ENCODE measurements at places on chromosomes 7 and 10.

- no peaks in the 10 kb centered on the region for H3K27me3 ChIP-seq
- peak overlapping the region; percentile 99 for H3K27ac ChIP-seq
- peak; percentile 97 for DNase-seq
Measured at GRCh38 chr10:72297281-72297804, 23.6 kb downstream of the DDIT4 start.

GRCh38 chr10:7887174-7887816, 69.0 kb downstream of the TAF3 start:
- no peak for DNase-seq
- H3K27ac ChIP-seq: no peak overlapping the region
- no peak overlapping the region for H3K4me3 ChIP-seq
- peaks cover 36% of the 10 kb centered on the region for H3K4me1 ChIP-seq
- H3K27me3 ChIP-seq: no peaks in the 10 kb centered on the region
- peaks cover 11% of the 10 kb centered on the region for H3K36me3 ChIP-seq

GRCh38 chr7:121515630-121516401, 119.7 kb upstream of the FAM3C start:
- peaks cover 2% of the 10 kb centered on the region for H3K36me3 ChIP-seq
- H3K4me1 ChIP-seq: peaks cover 7% of the 10 kb centered on the region
- no peak overlapping the region for H3K4me3 ChIP-seq

DNA sequence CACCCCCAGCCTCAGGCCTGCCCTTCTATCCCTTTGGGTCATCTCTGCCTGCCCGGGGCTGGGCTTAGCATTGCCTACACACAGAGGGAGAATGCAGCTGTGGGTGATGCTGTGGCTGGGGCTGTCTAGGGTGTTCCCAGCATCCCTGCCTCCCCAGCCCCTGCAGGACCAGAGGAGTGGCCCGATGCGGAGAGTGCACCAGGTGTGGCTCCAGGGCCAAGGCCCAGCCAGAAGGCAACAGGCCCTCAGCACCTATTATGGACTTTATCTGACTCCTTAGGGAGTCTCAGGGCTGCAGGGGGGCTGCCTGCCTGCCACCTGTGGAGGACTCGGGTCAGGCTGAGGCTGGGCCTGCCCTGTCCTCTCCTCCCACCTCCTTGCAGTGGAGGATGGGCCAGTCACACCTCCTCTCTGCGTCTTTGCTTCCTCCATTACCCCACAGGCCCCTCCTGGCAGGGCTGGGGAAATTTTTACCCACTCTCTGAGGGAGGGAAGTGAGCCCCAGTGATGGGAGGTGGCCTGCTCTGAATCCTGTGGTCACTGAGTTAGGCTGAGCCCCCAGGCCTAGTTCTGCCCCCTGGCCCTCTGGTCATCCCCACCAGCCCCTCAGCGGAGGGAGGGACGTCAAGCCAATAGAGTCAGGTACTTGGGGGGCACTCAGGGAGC, 92.9 kb upstream of the PCBD1 start:
- H3K27ac ChIP-seq: no peak overlapping the region
- no peak overlapping the region for H3K4me3 ChIP-seq
- H3K27me3 ChIP-seq: peaks cover 4% of the 10 kb centered on the region
- peaks cover 6% of the 10 kb centered on the region for H3K4me1 ChIP-seq

GRCh38 chr10:114343623-114344505, 60.4 kb downstream of the AFAP1L2 start:
- DNase-seq: no peak
- H3K27me3 ChIP-seq: peaks cover 3% of the 10 kb centered on the region
- no peak overlapping the region for H3K27ac ChIP-seq
- no peak overlapping the region for H3K4me3 ChIP-seq
- H3K36me3 ChIP-seq: no peaks in the 10 kb centered on the region
- no peaks in the 10 kb centered on the region for H3K4me1 ChIP-seq

GRCh38 chr7:55129541-55130394, 111.0 kb downstream of the EGFR start:
- DNase-seq: no peak
- no peaks in the 10 kb centered on the region for H3K4me1 ChIP-seq
- no peaks in the 10 kb centered on the region for H3K36me3 ChIP-seq

GRCh38 chr10:27382176-27382575, 121.9 kb upstream of the RAB18 start:
- no peaks in the 10 kb centered on the region for H3K36me3 ChIP-seq
- peaks cover 11% of the 10 kb centered on the region for H3K27me3 ChIP-seq
- H3K27ac ChIP-seq: no peak overlapping the region
- H3K4me1 ChIP-seq: peaks cover 3% of the 10 kb centered on the region

DNA sequence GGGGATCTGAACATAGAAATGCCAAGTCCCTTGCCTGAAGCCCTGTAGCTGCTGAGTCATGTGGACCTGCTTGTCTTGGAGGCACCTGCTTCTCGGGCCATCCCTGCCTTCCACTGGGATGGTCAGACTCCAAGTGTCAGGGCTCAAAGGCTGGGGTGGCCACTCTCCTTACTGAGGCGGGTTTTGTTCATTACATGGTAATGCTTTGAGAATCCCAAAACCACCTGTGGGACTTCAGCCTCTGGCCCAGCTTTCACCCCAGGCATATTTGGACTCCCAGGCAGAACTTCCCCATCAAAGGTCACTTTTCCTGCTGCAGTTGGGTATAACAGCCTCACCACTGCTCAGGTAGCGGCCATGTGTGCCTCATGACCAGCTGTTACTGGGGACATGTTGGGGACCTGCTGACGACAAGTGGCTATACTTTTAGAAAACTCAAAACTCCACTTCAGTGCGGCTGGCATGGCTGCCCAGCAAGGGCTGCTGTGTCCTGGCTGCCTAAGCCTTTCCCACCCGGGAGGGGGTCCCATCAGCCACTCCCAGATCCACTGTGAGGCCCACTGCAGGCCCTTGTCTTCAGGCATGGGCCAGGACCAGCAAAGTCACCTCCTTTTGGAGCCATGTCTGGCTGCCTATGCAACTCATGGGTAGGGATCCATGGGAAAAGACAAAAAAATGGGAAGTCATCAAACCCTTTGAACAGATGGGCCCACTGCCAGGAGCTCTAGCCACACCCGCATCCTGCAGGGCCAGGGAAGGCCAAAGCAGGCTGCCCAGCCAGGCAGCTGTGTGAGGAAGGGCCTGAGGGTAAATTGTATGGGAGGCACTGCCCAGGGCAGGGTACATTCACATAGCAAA, 96.7 kb downstream of the ARHGAP22 start:
- no peak overlapping the region for H3K4me3 ChIP-seq
- peaks cover 8% of the 10 kb centered on the region for H3K4me1 ChIP-seq
- no peak for DNase-seq
- peaks cover 3% of the 10 kb centered on the region for H3K27me3 ChIP-seq

DNA sequence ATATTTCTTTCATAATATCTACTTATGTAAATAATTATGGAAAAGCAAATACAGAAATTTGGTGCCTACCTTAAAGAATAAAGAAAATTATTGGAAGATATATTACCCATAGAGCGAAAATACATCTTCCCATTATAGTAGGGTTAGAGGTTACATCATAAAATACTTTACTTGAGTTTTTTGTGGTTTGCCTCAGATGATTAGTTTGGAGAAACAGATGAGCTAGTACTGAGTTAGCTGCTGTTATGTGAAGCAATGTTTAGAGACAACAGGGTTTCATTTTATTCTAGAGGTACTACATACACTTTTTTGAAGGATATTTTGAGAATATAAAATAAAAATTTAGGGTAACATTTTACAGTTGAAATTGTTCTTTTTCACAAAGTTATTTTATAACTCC, 2.9 kb upstream of the MLLT10 start:
- no peak overlapping the region for H3K27ac ChIP-seq
- H3K4me1 ChIP-seq: peaks cover 18% of the 10 kb centered on the region
- no peaks in the 10 kb centered on the region for H3K36me3 ChIP-seq
- H3K4me3 ChIP-seq: no peak overlapping the region

DNA sequence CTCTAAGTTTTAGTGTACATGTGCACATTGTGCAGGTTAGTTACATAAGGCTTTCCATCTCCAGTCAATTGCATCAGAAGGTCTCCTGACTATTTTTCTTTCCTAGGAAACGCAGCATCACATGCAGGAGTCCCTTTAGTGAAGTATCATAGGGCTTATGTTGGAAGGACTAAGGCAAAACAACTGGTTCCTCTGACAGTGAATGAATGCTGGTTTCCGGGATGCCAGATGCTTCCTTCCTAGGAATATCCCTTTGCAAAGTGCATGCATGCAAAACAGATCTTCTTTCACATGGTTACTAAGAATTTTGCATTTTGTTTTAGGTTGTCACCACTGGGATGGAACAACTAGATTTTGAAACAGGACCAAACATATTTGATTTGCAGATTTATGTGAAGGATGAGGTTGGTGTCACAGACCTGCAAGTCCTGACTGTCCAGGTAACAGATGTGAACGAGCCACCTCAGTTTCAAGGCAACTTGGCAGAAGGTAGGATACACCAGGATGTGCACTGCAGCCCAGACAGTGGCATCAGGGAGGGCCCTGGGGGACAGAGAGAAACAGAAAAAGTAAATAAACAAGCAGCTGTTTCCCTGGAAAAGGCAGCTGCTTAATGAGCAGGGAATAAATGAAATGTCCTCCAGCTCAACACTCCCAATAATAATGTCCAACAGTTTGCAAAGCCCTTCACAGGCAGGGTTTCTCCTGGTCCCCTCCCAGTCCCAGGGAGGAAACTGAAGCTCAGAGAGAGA, 17.8 kb downstream of the CDHR3 start:
- H3K27ac ChIP-seq: no peak overlapping the region
- no peak for DNase-seq
- no peaks in the 10 kb centered on the region for H3K36me3 ChIP-seq
- peaks cover 19% of the 10 kb centered on the region for H3K27me3 ChIP-seq

GRCh38 chr10:4450981-4451908, 374.8 kb upstream of the AKR1E2 start:
- peaks cover 6% of the 10 kb centered on the region for H3K4me1 ChIP-seq
- no peak overlapping the region for H3K4me3 ChIP-seq
- peaks cover 9% of the 10 kb centered on the region for H3K27me3 ChIP-seq
- no peak for DNase-seq

DNA sequence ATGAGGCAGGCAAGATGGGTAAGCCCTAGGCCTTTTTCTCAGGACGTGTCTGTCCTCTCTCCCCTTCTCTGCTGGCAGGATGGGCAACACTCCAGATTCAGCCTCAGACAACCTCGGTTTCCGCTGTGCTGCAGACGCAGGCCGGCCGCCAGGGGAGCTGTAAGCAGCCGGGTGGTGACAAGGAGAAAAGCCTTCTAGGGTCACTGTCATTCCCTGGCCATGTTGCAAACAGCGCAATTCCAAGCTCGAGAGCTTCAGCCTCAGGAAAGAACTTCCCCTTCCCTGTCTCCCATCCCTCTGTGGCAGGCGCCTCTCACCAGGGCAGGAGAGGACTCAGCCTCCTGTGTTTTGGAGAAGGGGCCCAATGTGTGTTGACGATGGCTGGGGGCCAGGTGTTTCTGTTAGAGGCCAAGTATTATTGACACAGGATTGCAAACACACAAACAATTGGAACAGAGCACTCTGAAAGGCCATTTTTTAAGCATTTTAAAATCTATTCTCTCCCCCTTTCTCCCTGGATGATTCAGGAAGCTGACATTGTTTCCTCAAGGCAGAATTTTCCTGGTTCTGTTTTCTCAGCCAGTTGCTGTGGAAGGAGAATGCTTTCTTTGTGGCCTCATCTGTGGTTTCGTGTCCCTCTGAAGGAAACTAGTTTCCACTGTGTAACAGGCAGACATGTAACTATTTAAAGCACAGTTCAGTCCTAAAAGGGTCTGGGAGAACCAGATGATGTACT, 13.1 kb downstream of the PHKG1 start:
- no peak overlapping the region for H3K4me3 ChIP-seq
- no peak overlapping the region for H3K27ac ChIP-seq
- no peaks in the 10 kb centered on the region for H3K4me1 ChIP-seq
- no peaks in the 10 kb centered on the region for H3K27me3 ChIP-seq

DNA sequence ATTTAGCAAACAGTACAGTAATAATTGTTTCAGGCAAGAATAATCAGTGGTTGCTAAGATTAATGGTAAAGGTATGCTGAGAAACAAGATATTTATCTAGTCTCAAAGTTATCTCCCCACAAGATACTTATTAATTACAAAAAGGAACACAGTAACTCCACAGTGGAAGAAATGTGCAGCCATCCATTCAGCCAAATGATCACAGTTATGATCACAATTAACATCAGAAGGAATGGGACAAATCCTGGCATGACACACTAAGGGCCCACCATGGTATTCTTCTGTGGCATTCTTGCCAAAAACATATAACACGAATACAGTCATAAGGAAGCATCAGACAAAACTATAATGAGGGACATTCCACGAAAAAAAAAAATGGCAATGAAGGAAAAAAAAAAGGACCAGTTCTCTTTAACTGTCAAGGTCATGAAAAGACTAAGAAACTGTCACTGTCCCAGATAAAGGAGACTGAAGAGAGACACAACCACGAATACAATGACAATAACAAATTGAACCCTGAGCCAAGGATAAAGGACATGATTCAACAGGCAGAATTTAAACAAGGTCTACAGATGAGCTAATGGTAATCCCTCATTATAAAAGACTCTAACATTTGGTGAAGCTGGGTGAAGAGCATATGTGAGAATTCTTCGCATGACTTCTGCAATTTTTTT, 20.9 kb downstream of the NUDCD3 start:
- H3K4me1 ChIP-seq: peaks cover 27% of the 10 kb centered on the region
- DNase-seq: no peak
- H3K27me3 ChIP-seq: no peaks in the 10 kb centered on the region

- H3K36me3 ChIP-seq: no peaks in the 10 kb centered on the region
- H3K27me3 ChIP-seq: no peaks in the 10 kb centered on the region
- DNase-seq: no peak
Measured at GRCh38 chr10:109417803-109418202, 505.5 kb downstream of the XPNPEP1 start.

DNA sequence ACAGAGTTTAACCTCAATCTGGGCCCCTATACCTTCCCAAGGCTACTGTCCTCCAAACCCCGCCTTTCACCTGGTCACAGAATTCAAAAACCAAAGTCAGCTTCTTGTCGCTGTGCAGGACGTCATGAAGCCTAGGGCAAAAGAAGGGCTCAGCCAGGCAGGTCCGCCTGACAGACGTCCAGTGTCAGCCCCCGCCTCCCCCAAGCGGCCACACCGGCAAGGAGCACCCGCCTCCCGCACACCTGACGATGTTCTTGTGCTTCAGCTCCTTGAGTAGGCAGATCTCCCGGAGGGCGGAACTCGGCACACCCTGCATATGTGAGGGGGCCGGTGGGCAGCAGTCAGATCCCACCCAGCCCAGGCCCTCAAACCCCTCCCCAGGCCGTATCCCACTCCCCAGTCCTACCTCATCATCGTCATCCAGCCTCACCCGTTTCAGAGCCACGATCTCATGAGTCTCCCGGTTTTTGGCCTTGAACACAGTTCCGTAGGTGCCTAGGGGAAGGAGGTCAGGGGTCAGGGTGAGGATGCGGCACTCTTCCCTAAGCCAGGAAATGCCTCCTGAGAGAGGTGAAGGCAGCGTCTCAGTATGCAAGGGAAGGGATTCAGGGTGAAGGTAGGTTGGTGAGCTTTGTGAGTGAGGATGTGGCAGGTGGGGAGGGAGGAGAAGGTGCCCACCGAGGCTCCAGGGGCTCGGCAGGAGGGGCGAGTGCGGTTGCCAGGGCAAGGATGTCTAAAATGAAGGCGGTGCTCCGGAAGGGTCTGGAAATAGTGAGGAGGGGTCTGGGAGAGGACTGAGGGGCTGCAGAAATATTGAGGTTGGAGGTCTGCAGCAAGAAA, 811 bp downstream of the CDK5 start:
- H3K27me3 ChIP-seq: peaks cover 5% of the 10 kb centered on the region
- H3K4me3 ChIP-seq: peak overlapping the region; percentile 93
- H3K4me1 ChIP-seq: peaks cover 27% of the 10 kb centered on the region
- peaks cover 8% of the 10 kb centered on the region for H3K36me3 ChIP-seq
- no peak overlapping the region for H3K27ac ChIP-seq
